HFFc6 (cell line): ENCODE measurements at places on chromosomes 13 and 19.
A peak's percentile ranks its signal among the peaks of the same experiment; 100 is the strongest.

- H3K27me3 ChIP-seq: peaks cover 11% of the 10 kb centered on the region
- no peak for DNase-seq
- H3K36me3 ChIP-seq: 0 out of 2 replicates have a peak, but pooled peaks cover 10% of the 10 kb centered on the region
- no peak overlapping the region for H3K27ac ChIP-seq
Measured at GRCh38 chr19:55091126-55091910, 15.6 kb downstream of the EPS8L1 start.

DNA sequence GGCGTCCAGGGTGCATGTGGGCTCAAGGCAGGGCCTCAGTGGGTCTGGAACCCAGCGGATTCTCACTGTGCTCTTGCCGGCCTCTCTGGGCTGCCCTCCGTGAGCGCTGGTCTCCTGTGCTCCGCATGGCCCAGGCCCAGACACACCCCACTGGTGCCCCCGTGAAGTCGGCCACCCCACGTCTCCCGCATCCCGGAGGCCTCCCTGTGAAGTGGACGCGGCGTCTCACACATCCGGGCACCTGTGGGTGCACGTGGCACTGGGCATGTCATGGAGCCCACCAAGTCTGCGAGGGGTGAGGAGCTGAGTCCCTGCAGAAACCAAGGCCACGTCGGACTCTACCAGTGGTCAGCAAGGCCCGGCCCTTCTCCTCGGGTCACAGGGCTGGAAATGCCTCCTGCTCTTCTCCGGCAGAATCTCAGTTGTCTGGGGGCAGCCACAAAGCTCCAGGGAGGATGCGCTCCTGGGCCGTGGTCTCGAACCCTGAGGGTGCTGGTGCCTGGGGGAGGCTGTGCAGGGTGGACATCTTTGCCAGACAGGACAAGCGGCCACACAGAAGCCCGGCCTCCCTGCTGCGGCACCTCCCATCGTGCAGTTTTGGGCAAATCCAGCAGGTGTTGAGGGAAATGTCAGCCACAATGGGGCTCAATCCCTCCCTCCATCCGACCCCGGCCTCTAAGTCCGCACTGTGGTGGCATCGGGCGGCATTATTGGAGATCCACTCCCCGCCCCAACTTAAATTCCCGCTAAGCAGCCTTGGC lies 2.2 kb downstream of the C13orf46 start:
- H3K27ac ChIP-seq: no peak overlapping the region
- DNase-seq: no peak
- no peak overlapping the region for H3K4me3 ChIP-seq
- H3K36me3 ChIP-seq: peaks cover 18% of the 10 kb centered on the region
- peaks cover 10% of the 10 kb centered on the region for H3K4me1 ChIP-seq

GRCh38 chr19:19334989-19335344 lies 14.3 kb downstream of the MAU2 start:
- peaks cover 14% of the 10 kb centered on the region for H3K36me3 ChIP-seq
- peaks cover 6% of the 10 kb centered on the region; the same call in 1 of the 2 replicates for H3K4me1 ChIP-seq

GRCh38 chr19:50780753-50781435 lies 9.3 kb upstream of the ACP4 start:
- H3K27me3 ChIP-seq: peaks cover 22% of the 10 kb centered on the region
- no peak overlapping the region for H3K27ac ChIP-seq
- no peak overlapping the region for H3K4me3 ChIP-seq
- DNase-seq: no peak
- H3K36me3 ChIP-seq: no peaks in the 10 kb centered on the region; the same call in 1 of the 2 replicates
- peaks cover 7% of the 10 kb centered on the region for H3K4me1 ChIP-seq

DNA sequence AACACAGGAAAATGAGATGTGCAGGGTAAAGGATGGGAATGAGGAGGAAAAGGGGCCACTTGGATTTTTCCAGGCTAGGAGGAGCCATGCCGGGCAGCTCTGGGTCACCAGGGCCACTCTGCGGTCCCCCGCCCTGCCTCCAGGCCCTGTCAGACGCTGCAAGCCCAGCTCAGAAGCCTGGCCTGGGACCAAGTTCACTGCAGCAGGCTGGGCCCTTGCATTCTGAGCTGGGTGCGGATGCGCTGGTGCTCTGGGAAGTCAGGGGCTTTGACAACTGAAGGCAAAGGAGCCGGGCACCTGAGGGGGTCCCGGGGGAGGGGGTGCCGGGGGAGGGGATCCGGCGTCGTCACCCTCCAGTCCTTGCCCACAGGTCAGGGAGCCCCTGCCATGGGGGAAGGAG lies 77.5 kb downstream of the WTIP start:
- H3K36me3 ChIP-seq: no peaks in the 10 kb centered on the region
- H3K4me1 ChIP-seq: no peaks in the 10 kb centered on the region
- DNase-seq: no peak
- H3K4me3 ChIP-seq: no peak overlapping the region
- H3K27me3 ChIP-seq: peaks cover 28% of the 10 kb centered on the region

- peak; percentile 83 for DNase-seq
- peaks cover 4% of the 10 kb centered on the region; the same call in 1 of the 2 replicates for H3K27me3 ChIP-seq
- H3K36me3 ChIP-seq: no peaks in the 10 kb centered on the region
- peak within 1 kb of the TSS; percentile 87 for H3K27ac ChIP-seq
Measured at GRCh38 chr19:3365836-3366752, at the start of gene NFIC. Gene NFIC, plus strand, starts transcription at chr19:3366583. Its CDS starts 54 bp downstream, at chr19:3366637.

GRCh38 chr19:13964776-13965175 lies 12.5 kb downstream of the DCAF15 start:
- no peak overlapping the region for H3K27ac ChIP-seq
- DNase-seq: peak; percentile 51
- peaks cover 9% of the 10 kb centered on the region for H3K36me3 ChIP-seq
- H3K27me3 ChIP-seq: no peaks in the 10 kb centered on the region; the same call in 1 of the 2 replicates
- H3K4me3 ChIP-seq: no peak overlapping the region
- H3K4me1 ChIP-seq: peaks cover 10% of the 10 kb centered on the region

DNA sequence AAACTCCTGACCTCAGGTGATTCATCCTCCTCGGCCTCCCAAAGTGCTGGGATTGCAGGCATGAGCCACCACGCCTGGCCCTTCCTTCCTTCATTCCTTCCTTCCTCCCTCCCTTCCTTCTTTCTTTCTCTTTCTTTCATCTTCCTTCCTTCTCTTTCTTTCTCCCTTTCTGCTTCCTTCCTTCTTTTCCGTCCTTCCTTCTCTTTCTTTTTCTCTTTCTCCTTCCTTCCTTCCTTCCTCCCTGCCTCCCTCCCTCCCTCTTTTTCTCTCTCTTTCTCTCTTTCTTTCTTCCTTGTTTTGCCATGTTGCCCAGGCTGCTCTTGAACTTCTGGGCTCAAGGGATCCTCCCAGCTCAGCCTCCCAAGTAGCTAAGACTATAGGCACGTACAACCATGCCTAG lies 36.5 kb upstream of the MUC16 start:
- H3K4me3 ChIP-seq: no peak overlapping the region
- no peak overlapping the region for H3K27ac ChIP-seq
- DNase-seq: no peak
- no peaks in the 10 kb centered on the region for H3K4me1 ChIP-seq
- peaks cover 12% of the 10 kb centered on the region; the same call in 1 of the 2 replicates for H3K36me3 ChIP-seq
